Inflammatory macrophage treated with lipopolysaccharide for 4 hours (primary cell): ENCODE measurements at places on chromosomes 3 and 15.
A peak's percentile ranks its signal among the peaks of the same experiment; 100 is the strongest.

GRCh38 chr3:158640646-158641045 is 3.7 kb upstream of the GFM1 start:
- no peak for DNase-seq

GRCh38 chr3:58986654-58987053 is 63.2 kb downstream of the CFAP20DC start:
- DNase-seq: no peak

DNA sequence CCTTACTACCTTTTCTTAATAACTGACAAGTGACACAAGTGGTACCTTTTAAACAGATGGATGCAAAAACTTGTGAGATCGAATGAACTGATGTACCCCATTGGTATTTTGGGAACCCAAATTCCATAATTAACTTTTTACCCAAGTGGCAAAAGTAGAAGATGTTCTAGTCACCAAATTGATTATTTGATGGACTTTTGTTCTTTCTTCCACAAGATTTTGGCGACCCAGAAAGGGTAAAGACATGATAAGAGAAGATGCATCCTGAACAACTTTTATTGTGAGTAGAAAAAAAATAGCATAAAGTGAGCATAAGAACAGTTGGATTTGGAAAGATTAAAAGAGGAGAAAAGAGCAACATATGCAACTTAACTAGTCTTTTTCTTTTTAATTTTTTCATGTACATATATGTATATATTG is 159.5 kb downstream of the TIGIT start:
- DNase-seq: no peak

DNA sequence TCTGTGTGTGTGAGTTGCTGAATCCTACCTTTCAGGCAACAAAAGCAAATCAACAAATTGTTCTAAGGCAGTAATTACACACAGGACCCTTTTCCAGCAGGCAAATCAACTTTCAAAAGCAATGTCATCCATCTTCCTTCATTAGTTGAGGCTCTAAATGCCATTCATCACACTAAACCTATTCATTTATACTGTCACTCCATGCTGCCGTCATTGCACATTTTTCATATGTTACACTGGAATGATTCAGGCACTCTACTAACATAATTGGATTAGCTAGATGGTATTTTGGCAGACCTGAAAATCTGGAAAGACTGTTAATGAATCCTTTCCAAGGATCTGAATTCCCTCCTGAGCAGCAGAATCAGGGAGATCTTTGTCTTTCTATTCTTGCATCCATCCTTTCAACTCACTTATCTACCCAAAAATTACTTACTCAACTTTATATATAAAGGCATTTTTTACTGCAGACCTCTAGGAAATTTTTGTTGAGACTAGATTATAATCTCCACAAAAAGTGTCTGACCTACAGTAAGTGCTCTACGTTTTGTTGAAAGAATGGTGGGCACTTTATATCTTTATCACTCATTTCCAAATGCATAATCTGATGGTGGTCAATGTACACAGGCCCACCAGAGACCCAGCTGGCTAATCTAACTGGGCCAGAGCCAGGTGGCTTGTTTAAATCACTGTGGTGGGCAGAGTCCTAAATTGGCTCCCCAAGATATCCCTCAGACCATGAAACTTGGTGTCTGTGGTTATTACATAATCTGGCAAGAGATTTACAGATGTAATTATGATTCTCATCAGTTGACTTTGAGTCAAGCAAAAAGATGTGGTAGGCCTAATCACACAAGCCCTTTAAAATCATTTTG is 25.0 kb downstream of the MIX23 start:
- peak; percentile 21 for DNase-seq

- DNase-seq: no peak
Observed at GRCh38 chr3:30285188-30286006, 321.0 kb upstream of the TGFBR2 start.

- DNase-seq: no peak
Observed at GRCh38 chr3:194042927-194043326, 93.0 kb upstream of the HES1 start.

DNA sequence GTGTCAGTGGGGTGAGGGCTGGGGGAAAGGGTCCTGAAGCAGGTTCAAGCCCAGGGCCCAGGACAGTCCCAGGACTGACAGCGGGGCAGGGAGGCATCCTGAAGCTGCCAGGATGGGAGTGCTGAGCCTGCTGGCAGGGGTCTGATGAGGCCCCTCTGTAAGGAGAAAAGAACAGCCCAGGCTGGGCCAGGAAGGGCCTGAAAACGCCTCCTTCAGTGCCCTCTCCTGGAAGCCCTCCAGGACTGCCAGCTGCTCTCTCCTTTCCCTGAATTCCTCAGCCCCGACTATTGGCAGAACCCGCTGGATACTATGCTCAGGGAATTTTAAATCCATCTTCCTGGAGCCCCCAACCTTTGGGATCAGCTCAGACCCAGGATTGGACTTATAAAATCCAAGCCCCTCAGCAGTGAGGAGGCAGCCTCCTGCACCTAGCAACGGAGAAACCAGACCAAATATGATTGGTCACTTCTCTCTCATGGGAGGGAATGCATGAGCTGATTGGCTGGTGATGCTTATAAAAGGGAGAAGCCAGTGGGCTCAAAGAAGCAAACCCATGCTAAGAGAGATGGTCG is 203.5 kb upstream of the LINGO1 start:
- DNase-seq: no peak

DNA sequence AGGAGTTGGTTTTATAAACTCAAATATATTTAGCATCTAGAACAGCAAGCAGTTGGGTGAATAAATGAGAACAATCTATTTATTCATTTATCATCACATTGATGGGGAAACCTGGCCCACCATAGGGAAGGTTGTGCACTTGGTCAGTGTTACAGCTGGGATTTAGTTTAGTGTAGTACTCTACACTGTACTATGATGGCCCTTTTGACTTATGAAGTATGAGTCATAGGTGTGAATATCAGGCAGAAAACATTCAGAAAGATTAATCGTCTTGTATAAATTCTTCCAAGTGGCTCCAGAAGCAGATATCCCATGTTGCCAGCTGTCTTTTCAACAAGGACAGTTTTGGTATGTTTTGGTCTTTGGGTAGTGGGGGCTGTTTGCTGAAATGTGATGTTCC is 38.0 kb downstream of the BBS4 start:
- DNase-seq: no peak

DNA sequence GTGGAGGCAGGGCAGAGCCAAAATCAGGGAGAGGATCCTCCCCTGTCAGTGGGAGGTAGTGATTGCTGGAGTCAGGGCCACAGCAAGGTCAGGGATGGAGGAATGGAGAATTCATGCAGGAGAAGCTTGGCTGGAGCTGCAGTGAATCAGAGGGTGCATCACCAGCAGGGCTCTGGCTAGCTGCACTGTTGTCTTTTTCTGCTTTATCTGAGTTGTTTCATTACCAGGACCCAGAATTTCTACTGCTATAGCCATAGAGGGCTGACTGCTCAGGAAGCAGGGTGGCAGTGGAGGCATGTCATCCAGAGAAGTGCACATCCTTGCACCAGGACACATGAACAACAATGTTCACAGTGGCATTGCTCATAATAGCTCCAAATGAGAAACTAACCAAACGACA is 113.5 kb upstream of the GALNT15 start:
- DNase-seq: no peak

- DNase-seq: no peak
Observed at GRCh38 chr3:177431525-177432176, 234.4 kb upstream of the TBL1XR1 start.

DNA sequence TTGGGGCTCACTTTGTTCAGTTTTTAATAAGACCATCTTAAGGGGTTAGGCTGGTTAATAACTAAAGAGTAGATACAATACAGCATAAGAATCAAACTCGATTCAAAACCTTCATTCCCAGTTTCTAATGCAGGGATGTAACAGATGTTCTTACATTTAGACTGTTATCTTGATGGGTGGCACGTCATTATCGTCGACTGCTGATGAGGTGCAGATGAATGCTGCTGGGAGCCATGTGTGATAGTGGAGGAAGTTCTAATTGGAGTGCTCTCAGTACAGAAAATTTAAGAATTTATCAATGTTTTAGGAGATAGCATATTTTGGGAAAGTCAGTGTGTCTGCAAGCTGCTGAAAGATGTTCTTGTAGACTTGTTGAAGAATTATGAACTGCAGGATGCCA is 331.5 kb downstream of the PTPRG start:
- DNase-seq: no peak

- peak; percentile 72 for DNase-seq
Observed at GRCh38 chr15:55031727-55032126, 165.0 kb downstream of the RSL24D1 start.

- DNase-seq: peak; percentile 84
Observed at GRCh38 chr15:74541494-74542165, 610 bp downstream of the ARID3B start.

DNA sequence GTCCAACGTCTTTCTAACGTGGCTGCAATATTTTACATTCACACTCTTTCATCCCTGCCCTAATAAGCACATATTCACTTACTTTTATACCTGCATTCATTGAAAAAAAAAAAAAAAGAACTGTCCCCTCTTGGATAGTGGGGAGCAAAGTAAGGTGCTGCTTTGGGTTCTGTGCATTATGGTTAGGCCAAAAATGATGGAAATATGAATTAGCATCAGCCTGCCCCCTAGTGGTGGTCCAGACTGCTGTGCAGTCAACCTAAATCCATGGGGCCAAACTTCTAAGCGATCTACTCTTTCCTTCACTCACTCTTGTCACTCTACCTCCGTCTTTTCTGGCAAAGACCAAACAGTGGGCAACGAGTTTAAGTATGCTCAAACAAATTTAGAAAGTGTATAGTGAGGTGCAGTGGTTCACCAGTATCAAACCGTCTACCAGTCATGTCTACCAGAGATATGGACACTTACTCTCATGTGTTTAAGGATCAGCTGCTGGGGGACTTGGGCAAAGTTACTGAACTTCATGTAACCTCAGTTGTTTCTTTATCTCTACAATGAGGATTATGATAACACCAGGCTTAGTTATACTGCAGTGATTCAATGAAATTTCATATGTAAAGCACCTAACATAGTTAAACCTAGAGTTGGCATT is 61.5 kb upstream of the GRM7 start:
- peak; percentile 37 for DNase-seq

GRCh38 chr3:182925330-182925943 is 54.9 kb downstream of the DCUN1D1 start:
- DNase-seq: peak; percentile 75

DNA sequence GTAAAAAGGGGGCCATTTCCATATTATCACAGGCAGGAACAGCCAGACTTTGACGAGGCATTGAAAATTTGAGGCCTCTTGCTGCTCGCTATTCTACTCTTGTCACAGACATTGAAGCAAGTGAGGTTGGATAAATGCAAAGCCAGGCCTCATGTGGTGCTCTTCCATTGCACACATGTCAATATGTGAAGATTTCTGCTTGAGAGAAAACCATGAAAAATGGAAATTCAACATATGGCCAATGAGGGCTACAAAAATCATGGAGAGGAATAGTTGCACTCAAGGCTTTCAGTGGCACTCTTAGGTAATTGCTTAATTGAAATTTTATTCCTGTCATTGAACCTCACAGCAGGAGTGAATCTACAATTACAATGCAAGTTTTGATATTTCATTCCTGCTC is 185.6 kb upstream of the MBNL1 start:
- DNase-seq: no peak

DNA sequence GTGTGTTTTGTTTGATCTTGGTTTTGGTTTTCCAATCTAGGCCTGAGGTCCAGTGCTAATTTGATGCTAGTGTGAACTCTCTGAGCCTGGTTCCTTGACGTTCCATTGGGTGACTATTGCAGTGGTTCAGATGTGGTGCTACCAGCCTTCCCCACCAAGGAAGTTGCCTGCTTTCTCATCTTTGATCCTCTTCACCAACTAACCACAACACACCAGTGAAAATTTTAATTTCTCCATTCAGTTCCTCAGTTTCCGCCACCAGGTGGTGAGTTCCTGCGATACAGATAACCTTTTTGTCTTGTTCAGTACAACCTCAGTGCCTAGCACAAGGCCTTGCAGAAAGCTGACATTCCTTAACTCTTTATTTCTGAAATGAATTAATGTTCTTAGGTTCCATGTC is 337.4 kb upstream of the TPRG1 start:
- DNase-seq: no peak

- DNase-seq: no peak
Observed at GRCh38 chr3:59996056-59996455, 946.2 kb upstream of the CFAP20DC start.

DNA sequence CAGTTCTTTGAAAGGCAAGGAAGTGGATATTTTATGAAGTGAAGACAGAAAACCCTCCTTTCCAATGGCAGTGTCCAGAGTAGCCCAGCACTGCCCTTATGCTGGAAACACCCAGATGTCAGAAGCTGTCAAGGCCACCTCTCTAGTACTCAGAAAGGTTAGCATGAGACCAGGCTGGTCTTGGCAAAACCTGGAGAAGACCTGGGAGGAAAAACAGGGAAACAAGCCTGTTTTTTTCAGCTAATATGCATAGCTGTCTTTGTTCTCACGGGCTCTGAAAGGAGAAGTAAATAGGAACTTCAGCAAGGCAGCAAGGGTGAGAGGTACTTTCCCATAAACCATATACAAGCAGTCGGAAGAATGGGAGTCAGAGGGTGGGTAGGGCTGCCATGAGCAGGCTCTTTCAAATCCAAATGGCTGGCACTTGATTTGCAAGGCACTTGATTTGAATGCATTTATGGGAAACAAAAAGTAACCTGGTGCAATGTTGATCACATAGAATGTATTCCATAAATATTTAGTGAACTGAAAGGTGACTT is 55.8 kb downstream of the HEG1 start:
- no peak for DNase-seq

DNA sequence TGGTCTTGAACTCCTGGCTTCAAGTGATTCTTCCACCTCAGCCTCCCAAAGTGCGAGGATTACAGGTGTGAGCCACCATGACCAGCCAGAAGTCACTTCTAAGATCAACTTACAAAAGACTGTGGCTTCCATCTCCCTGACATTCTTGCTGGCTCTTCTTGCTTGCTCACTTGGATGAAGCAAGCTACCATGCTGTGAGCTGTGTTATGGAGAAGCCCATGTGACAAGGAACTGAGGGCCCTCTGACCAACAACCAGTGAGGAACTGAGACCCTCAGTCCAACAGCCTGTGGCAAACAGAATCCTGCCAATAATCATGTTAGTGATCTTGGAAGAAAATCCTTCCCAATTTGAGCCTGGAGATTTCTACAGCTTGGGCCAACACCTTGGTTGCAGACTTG is 7.2 kb upstream of the VPS8 start:
- peak; percentile 55 for DNase-seq

DNA sequence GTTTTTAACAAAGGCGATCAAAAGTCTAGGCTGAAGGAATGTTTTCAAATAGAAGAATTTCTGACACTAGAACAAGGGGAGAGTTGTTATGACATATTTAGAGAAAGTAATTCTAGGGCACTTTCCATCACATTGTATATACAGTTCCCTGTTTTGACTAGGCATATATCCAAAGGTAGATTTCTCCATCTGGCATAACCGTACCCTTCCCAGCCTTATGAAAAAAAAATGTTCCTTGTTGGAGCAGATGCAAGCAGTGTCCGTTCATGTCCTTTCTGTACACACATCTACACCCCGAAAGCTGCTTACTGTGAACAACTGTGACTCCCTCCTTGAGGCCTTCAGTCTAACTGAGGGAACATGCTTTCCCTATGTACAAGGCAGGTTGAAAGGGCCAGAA is 271.7 kb upstream of the GBE1 start:
- no peak for DNase-seq

GRCh38 chr3:105166893-105167292 is 199.8 kb upstream of the ALCAM start:
- no peak for DNase-seq
